ENCODE measurements at places on chromosomes 4 and X.

- no peak for DNase-seq
Observed at GRCh38 chr4:68324519-68325262, 25.2 kb downstream of the YTHDC1 start.

DNA sequence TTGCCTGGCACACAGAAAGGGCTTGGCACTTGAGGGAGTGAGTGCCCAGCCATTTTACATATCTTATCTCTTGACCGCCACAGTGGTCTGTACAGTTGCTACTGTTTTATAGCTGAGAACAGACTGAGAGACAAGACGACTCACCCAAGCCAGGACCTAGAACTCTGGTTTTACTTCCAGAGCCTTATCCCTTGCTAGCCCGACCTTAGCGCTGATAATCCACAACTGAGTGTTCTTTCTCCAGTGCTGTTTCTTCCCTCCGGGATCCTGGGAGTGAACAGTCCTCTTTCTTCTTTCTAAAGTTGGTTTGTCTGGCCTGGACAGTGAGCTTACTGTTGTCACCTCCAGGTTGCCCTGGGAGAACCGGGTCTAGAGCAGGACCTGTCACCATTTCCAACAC lies 52.5 kb upstream of the TADA2B start:
- no peak for DNase-seq

DNA sequence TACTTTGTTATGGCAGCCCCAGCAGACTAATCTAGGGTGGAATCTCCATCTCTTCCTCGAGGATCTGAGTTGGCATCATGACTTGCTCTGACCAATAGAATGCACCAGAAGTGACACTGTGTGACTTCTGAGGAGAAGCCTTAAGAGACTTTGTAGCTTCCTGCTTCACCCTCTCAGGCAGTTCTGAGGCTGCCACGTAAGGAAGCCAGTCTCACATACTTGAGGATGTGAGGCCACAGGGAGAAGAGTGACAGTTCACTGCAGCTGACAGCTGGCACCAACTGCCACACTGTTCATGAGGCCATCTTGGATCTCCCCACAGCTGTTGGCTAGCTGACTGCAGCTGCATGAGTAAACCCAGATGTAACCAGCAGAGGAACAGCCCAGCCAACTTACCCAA lies 29.3 kb upstream of the BCOR start:
- no peak for DNase-seq

DNA sequence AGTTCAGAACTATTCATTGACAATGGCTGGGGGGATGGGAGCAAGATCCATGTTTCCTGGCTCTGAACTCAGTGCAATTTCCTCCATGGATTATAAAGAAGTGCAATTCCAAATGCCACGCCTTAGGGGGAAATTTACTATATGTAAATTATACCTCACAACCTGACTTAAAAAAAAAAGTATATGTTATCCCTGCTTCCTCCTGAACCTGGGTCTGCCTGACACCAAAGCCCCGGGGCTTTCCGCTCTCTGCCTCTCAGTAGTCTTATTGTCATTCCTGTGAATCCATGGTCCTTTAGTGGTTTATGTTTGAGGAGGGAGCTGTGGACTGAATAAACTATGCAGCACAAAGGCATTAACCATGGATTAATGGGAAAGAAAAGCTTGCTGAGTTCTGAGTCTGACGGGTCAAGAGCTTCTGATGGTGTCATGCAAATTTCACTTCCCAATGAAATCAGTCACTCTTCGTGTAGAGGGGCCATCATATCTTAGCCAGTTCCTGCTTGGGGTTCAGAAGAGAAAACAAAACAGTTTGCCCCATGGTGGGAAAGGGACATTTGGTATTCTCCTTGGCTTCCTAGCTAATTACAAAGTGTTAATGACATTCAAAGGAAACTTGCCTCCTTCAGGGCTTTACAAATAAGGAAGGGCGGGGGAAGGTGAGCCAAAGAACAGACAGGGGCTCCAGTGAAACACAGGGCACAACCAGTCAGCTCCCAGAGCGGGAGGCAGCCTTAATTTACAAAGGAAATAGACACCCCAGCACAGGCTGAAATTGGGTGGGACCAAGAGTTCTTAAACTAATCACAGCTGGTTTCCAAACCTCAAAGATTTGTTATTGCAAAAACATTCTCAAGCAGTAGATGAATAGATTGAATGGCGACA lies 14.3 kb downstream of the FAM9C start:
- DNase-seq, result no peak

DNA sequence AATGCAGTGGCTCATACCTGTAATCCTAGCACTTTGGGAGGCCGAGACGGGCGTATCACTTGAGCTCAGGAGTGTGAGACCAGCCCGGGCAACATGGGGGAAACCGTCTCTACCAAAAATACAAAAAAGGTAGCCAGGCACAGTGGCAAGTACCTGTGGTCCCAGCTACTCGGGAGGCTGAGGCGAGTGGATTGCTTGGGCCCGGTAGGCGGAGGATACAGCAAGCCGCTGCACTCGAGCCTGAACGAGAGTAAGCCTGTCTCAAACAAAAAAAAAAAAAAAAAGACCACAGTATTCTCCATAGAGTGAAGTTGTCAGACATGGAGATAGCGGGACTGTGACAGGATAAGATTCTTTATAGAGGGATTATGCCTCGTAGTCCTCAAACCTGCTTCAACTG lies 76.1 kb upstream of the SH3RF1 start:
- no peak for DNase-seq

GRCh38 chr4:184514121-184514988 lies 40.0 kb upstream of the IRF2 start:
- DNase-seq, result no peak

DNA sequence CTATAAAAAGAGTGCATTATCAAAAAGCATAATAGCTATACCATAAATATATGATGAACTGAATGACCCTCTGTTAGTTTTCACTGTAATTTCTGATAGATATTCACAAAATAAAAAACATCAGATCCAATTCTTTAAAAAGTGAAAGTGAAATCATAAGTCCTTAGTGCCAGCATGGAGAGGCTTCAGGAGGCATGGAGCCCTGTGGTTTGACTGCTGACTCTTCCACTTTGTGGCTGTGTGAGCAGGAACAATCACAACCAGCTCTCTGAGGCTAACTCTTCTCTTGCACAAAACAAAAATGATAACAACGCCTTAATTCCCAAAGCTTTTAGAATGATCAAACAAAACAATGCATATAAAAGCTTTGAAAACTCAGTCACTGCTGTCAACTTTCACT lies 1143.9 kb downstream of the PDHA2 start:
- DNase-seq, result no peak

- DNase-seq, result no peak
Observed at GRCh38 chr4:108651014-108651791, 804 bp downstream of the OSTC start.

- no peak for DNase-seq
Observed at GRCh38 chr4:40990899-40991265, 223.5 kb downstream of the APBB2 start.

GRCh38 chr4:122666527-122667245 lies 45.8 kb upstream of the IL21 start:
- no peak for DNase-seq

- no peak for DNase-seq
Observed at GRCh38 chr4:37517326-37517725, 168.8 kb downstream of the RELL1 start.

GRCh38 chr4:163747886-163748285 lies 253.4 kb downstream of the TMA16 start:
- DNase-seq, result no peak

- no peak for DNase-seq
Observed at GRCh38 chr4:164368894-164369293, 385.0 kb upstream of the SMIM31 start.

DNA sequence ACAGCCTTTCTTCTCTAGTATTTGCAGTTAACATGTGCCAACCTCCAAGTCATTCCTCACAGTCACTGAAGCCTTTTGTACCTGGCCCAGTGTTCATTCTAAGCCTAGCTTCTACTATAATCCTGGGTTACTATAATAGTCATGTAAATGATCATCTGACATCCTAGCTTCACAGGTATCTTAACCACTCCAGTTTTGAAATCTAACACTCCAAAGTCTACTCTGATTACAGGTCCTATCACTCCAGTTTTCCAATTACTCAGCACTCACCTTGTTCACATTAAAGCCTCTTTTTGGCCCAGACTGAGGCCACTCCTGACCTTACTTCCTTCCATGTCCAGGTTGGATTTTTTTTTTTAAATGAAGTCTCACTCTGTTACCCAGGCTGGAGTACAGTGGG lies 87.6 kb upstream of the ZCCHC13 start:
- no peak for DNase-seq

DNA sequence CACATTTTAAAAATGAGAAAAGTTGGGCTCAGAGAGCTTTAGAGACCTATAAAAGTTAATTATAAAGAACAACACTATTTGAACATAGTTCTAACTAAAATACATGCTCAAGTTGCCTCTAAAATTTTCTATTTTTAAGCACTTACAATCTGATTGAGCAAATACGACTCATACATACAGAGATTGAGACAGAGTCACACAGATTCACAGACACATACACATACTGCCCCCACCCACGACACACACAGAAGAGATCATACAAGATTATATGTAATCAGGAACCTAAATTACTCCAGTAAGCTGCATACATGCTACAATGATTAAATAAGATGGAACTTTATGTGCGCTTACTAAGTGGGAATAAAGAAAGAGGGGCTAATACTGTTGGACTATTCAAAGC lies 2.7 kb upstream of the ASB5 start:
- no peak for DNase-seq

DNA sequence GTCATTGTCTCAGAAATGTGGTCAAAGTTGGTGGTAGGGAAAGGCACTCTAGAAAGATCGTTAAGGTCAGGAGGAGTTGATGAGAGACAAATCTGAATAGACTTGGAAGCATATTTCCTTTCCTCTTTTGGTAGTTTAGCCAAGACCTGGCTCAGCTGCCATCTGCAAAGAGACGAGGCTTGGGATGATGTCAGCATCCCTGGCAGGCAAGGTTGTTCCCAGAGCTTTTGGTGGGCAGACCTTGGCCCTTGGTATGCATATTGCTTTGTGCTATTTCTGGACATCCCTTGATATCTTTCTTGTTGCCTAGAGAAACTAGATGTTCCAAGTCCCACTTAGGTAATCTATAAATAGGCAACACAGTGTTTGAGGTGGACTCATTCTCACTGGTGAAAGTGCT lies 82.4 kb upstream of the NAF1 start:
- DNase-seq, result no peak

GRCh38 chr4:83259586-83259985 lies 25.0 kb downstream of the COQ2 start:
- DNase-seq, result no peak

- no peak for DNase-seq
Observed at GRCh38 chrX:31471229-31471628, 399.4 kb upstream of the FTHL17 start.

DNA sequence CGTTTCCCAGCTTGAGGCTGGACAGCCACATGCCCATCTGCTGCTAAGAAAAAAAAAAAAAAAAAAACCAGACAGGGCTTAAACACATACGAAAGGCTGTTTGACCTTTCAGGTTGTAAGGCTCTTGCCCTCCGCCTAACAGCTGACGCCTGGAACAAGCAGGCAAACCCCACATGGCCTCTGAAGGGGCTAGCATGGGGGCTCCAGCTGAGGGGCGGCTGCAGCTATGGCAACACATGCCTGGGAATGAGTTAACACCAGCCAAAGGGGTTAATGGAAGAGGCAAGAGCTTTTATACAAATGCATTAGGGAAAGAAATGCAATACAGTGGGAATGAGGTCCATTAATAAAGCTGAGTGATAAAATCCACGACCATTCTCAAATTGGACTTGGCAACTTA lies 183.6 kb downstream of the ENOX2 start:
- DNase-seq, result no peak

- no peak for DNase-seq
Observed at GRCh38 chrX:45300638-45301037, 100.0 kb upstream of the DIPK2B start.

DNA sequence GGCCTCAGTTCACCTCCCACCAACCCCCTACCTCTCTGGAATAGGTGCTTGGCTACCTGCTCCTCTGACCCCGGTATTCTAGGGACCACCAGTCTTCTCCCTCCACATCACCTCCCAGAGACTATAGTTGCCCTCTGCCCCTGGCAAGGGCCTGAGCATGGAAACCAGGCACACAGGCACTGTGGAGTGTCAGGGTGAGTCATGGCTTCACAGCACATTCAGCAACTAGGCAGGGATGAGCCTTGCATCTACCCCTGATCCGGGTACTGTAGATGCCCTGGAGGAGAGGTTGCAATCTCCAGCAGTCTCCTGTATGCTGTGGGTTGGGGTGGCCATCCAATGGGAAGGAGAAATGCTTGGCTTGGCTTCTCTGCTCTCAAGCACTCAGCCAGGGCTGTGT lies 472.7 kb downstream of the IDS start:
- no peak for DNase-seq

DNA sequence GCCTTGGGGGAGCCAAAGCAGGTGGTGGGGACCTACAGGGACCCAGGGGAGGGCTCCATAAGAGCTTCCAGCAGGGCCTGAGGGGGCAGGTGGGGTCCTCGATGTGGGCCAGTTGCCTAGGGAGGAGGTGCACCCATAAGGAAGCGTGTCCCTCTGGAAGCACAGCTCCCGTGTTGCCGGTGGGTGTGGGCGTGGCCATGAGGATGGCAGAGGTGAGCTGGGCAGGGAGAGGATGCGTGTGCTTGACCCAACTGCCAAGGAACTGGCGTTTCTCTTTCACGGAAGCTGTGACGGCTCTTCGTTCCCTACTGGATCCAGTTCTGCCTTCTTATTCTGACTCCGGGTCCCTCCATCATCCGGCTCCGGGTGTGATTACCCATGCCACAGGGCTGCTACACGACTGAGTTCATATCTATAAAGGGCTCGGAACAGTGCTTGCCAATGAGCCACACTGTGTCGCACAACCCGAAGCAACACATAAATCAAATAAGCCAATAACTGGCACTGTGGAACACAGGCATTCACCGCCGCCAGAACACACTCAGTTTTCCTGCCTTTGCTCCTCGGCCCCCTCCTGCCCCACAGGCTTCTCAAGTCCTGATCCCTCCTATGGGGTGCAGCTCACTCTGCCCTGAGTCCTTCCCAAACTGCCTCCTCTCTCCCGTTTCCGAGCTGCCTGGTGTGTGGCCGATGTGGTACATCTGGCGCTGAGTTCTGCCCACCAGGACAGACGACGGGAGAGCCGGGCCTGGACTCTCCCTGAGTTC lies 35.5 kb downstream of the RNF212 start:
- DNase-seq, result no peak

DNA sequence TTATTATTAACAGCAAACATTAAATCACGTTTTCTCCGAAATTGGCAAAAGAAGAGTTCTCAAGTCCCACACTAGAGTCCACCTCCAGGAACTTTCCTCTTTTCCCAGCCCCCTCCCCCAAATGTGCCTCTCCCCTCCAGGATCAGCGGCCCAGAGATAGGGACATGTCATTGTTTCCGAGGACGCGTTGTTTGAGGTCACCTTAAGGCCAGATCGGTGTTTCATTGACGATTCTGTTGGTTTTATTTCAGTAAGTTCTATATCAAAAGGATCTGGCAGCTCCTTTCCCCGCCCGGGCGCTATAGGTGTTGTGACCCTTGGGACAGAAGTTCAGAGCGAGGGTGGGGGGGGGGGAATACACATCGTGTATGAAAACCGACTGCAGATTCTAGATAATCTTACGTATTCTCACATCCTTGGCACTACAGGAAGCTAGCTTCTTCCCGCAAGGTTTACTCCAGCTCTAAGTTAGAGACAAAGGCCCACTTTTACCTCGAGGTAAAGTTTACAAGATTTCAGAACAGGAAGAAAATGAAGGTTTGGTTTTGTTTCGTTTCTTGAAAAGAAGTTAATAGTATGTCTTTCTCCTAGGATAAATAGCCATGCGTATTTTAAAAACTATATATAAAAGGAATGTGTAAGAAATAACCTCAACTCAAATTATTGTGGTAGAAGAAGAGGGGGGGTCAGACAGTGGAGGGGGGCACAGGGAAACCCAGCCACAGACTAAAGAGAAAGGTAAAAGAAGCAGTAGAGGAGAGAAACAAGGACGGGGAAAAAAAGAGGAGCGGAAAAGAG lies 739 bp upstream of the MSX1 start:
- DNase-seq, result no peak

Data from NCI-H748 treated with DMSO at 0.1 percent for 48 hours (cell line).